ENCODE measurements at places on chromosomes 12 and 14. TPM values are rescaled to one million over a fixed set of nuclear protein-coding genes. Genes with fewer than 3 reads are reported as not detected.

DNA sequence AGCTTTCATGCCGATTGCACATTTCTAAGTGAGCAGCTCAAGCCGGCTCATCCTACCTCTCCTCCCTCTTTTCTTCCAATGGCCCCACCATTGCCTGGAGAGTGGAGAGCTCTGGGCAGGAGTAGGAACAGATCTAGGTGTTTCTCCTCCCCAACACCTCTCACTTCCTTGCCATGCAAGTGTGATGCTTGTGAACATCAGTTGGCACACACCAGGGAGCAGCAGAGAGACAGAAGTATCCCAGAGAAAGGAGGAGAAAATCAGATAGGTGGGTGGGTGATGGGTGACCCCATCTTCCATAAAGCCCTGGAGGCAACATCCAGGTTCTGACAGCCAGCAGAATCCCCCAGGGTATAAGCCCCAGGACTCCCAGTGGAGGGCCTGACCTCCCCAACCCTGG is 27.8 kb downstream of the NPC2 start:
- H3K36me3 ChIP-seq, result no peaks in the 10 kb centered on the region
- no peak for DNase-seq
- no peak overlapping the region for H3K27ac ChIP-seq
- no peaks in the 10 kb centered on the region for H3K27me3 ChIP-seq
- no peak overlapping the region for H3K4me3 ChIP-seq

GRCh38 chr12:115075552-115076170 is 391.7 kb upstream of the TBX3 start:
- H3K27ac ChIP-seq, result no peak overlapping the region
- H3K36me3 ChIP-seq, result no peaks in the 10 kb centered on the region
- H3K4me1 ChIP-seq, result no peaks in the 10 kb centered on the region
- DNase-seq, result no peak
- no peak overlapping the region for H3K4me3 ChIP-seq
- no peaks in the 10 kb centered on the region for H3K27me3 ChIP-seq

GRCh38 chr12:26205941-26206340 is 10.6 kb downstream of the SSPN start:
- no peaks in the 10 kb centered on the region for H3K4me1 ChIP-seq
- no peak overlapping the region for H3K27ac ChIP-seq
- no peaks in the 10 kb centered on the region for H3K36me3 ChIP-seq
- no peak for DNase-seq
- no peak overlapping the region for H3K4me3 ChIP-seq
- H3K27me3 ChIP-seq, result no peaks in the 10 kb centered on the region

The GMPR2 gene
- total RNA-seq, result 92.5 TPM

The POTEG gene
- total RNA-seq, result not detected

The KRT3 gene
- not detected for total RNA-seq

The SMIM41 gene
- 2.1 TPM for total RNA-seq

The GPD1 gene
- total RNA-seq, result 6.7 TPM

The VWF gene
- 49.5 TPM for total RNA-seq
